Left renal cortex interstitium (tissue), 4 donors: ENCODE measurements at places on chromosomes 7 and 10. TPM values are rescaled to one million over a fixed set of nuclear protein-coding genes. Genes with fewer than 3 reads are reported as not detected.

Gene VIPR2
- 2.5 TPM for polyA plus RNA-seq

- no peak for DNase-seq
These were observed 24.8 kb upstream of the UNC5B start for GRCh38 chr10:71187600-71187999.

DNA sequence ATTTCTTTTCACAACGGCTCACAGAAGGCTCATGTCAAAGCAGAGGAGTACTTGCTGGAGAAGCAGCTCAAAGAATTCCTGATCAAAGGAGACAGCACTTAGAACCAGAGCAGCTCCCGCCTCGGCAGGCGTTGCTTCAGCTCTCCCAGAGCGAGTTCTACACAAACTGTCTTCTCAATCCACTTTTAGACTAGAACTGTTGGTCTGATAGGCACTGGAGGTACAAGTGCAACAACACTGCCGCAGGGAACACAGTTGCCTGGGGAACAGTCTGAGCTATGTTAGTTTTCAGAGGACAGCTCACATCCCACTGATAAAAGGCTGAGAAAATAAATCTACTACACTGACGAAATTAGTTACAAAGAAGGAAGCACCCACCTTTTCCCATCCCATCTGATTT is 35.4 kb downstream of the CYTH3 start:
- no peak for DNase-seq

- DNase-seq, result no peak
These were observed 11.1 kb downstream of the PNLIPRP2 start for GRCh38 chr10:116631871-116632295.

- DNase-seq, result no peak
These were observed 244.1 kb downstream of the FRMD4A start for GRCh38 chr10:14086596-14086995.

DNA sequence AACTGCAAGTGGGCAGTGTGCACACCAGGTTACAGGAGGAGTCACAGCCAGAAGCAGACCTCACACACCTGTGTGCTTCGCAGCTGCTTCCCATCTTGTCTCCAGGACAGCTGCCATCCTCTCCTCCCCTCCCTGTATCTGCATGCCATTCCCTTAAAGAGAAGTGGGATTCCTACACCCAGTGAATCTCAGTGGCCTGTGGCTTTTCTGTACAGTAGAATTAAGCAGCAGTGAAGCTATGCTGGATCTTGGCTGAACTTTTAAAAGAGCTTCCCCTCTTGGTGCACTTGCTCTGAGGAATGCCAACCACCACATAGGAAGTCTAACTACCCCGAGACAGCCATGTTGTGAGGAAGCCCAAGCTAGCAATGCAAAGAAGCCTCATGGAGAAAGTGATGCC is 236.5 kb upstream of the ZMIZ1 start:
- DNase-seq, result no peak

- no peak for DNase-seq
These were observed 25.6 kb downstream of the KIFBP start for GRCh38 chr10:69014171-69014570.

Gene CFAP58
- polyA plus RNA-seq, result 0.35 TPM

Gene PDCD4
- polyA plus RNA-seq, result 202 TPM

GRCh38 chr10:119893074-119893473 is 544 bp downstream of the SEC23IP start:
- no peak for DNase-seq

DNA sequence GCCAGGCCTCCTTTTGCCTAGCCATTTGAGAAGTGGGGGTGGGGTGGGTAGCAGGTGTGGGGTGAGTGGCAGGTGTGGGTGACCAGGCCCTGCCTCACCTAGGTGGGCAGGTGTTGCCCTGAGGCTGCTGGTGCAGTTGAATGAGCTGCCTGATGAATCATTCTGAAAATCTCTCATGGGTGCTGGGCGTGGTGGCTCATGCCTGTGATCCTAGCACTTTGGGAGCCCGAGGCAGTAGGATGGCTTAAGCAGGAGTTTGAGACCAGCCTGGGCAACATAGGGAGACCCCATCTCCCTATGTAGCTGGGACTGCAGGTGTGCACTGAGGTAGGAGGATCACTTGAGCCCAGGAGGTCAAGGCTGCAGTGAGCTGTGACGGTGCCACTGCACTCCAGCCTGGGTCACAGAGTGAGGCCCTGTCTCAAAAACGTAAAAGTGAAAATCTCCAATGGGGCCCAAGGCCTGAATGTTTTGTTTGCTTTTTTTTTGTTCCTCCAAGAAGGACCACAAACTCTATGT is 17.7 kb downstream of the TSPAN14 start:
- no peak for DNase-seq
